ENCODE measurements at places on chromosomes 4 and X. TPM values are rescaled to one million over a fixed set of nuclear protein-coding genes. Genes with fewer than 3 reads are reported as not detected.

The SYNPO2 gene
- total RNA-seq = 0.53 TPM

The TRIM2 gene
- 21.2 TPM for total RNA-seq

The ARMCX4 gene
- 5.8 TPM for total RNA-seq

The ARR3 gene
- not detected for total RNA-seq

The FOXP3 gene
- total RNA-seq = not detected

The SPANXN3 gene
- not detected for total RNA-seq

The ZNF157 gene
- not detected for total RNA-seq

The MAP9 gene
- 2.0 TPM for total RNA-seq

The IL13RA2 gene
- total RNA-seq = 0.12 TPM

The IGSF1 gene
- 1.7 TPM for total RNA-seq

The PF4V1 gene
- total RNA-seq = not detected

The XAGE1B gene
- not detected for total RNA-seq

The MAGEC2 gene
- total RNA-seq = not detected

The TCP11X2 gene
- not detected for total RNA-seq

The TLR6 gene
- 2.9 TPM for total RNA-seq

The PAGE4 gene
- not detected for total RNA-seq

The ASB12 gene
- total RNA-seq = 2.0 TPM

The AVPR2 gene
- not detected for total RNA-seq

The SCLT1 gene
- 10.7 TPM for total RNA-seq

The F8A3 gene
- total RNA-seq = 9.0 TPM

The AMER1 gene
- 2.2 TPM for total RNA-seq

The TLR8 gene
- not detected for total RNA-seq

All from glomerular endothelial cell (primary cell).